ENCODE measurements at places on chromosomes 13 and 19. TPM values are rescaled to one million over a fixed set of nuclear protein-coding genes. Genes with fewer than 3 reads are reported as not detected.

The ZNF730 gene
- not detected for total RNA-seq

DNA sequence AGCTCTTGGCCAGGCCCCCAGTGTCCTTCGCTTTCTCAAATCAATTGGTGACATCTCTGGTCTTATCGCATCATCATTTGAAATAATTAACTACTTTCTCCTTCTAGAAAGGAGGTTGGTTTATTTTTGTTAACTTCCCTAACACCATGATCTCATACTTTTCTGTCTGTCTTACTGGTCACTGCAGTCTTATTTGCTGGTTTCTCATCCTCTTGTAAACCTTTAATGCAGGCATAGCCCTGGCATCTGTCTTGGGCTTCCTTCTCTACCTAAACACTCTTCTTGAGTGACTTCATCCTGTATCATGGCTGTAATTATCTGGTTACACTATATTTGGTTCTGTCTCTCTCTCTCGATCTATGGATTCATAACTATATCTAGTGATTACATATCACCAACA is 152.8 kb downstream of the CYSLTR2 start:
- no peak overlapping the region for H3K4me3 ChIP-seq
- H3K4me1 ChIP-seq: no peaks in the 10 kb centered on the region
- H3K27ac ChIP-seq: no peak overlapping the region
- H3K27me3 ChIP-seq: no peaks in the 10 kb centered on the region
- no peaks in the 10 kb centered on the region for H3K36me3 ChIP-seq

DNA sequence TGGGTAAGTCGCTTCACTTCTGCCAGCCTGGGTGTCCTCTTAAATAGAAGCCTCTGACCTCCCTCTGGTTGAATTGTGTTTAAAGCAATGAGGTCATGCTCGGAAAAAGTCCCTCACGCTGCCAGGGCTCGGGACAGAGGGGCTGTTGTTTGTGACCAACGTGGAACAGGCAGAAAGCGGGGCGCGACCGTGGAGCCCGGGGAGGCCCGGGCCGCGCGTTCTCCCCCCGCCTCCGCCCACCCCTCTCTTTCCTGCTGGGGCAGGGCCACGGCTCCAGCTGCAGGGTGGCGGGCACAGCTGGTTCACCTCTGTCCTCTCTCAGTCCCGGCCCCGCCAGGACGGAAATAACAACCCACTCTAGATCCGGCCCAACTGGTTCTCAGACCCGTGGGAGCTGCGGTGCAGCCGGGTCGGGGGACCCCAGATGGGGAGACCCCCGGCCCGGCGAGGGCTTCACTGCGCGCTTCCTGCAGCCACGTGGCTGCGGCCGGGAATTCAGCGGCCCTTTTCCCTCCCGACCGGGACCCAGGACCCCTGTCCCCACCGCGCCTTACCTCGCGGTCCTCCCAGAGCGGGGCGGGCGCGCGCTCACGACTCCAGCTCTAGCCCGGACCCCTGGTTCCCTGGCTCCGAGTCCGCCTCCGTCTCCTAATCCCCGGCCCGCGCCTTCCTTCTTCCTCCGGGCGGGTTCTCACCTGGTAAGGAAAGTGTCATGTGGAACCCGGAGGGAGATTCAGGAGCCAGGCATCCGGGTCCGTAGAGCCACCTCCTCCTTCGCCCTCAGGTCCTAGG is 1.9 kb downstream of the CDC42EP5 start:
- DNase-seq: no peak
- no peaks in the 10 kb centered on the region for H3K27me3 ChIP-seq
- no peaks in the 10 kb centered on the region for H3K4me1 ChIP-seq
- peak overlapping the region; percentile 54 for H3K4me3 ChIP-seq
- no peaks in the 10 kb centered on the region for H3K36me3 ChIP-seq

DNA sequence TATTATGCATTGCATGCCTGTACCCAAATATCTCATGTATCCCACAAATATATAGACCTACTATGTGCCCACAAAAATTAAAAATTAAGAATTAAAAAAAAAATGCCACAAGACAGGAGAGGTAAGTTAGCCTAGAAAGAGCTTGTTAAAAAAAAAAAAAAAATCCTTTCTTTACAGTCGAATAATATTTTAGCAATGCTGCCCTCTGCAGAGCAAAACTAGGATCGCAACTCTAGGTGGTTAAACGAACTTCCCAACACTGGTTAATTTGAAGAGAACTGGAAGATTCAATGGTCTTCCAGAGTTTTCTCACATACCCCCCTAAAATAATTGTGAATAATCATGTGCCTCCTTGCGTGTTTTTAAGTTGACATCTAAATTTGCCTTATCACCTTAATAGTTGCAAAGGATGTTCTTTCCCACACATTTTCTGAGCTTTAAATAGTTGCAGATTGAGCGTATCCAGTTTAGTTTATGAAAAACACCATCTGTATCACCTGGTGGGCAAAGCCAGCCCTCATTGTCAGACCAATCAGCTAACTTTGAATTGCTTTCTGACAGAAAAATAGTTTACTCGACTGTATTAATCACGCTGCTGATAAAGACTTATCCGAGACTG is 47.4 kb upstream of the RCBTB2 start:
- no peak overlapping the region for H3K4me3 ChIP-seq
- no peaks in the 10 kb centered on the region for H3K4me1 ChIP-seq
- H3K36me3 ChIP-seq: no peaks in the 10 kb centered on the region
- H3K27ac ChIP-seq: no peak overlapping the region
- DNase-seq: no peak

DNA sequence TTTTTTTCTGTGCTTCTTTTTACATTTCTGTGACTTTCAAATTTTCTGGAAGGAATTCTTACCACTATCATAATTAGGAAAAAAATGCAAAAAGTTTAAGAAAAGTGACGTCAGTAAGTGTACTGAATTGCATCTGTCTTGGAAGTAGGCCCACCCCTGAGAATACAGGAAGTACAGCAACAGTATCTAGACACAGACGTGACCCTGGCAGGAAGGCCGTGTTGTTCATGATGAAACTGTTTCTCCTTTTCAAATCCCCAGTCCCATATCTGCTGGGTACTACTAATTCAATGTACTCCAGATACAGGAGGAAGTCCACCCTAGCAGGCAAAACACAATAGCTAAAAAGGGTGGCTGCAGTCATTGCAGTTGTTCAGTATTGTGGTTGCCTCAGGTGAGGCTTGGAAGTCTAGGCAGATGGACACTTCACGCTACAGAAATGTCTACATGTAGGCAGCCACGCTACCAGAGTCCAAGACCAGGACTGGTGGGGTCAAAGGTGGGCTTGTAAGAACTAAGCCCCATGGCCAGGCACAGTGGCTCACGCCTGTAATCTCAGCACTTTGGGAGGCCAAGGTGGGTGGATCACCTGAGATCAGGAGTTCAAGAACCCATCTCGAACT is 49.6 kb upstream of the MED4 start:
- H3K4me3 ChIP-seq: no peak overlapping the region
- H3K27me3 ChIP-seq: no peaks in the 10 kb centered on the region
- peak overlapping the region; percentile 66 for H3K27ac ChIP-seq

- H3K4me1 ChIP-seq: no peaks in the 10 kb centered on the region
- H3K36me3 ChIP-seq: peaks cover 52% of the 10 kb centered on the region
- H3K27me3 ChIP-seq: no peaks in the 10 kb centered on the region
- H3K4me3 ChIP-seq: no peak overlapping the region
- peak overlapping the region; percentile 14 for H3K27ac ChIP-seq
These were observed 24.6 kb downstream of the NOSIP start for GRCh38 chr19:49555600-49556411.
